Activated T-cell treated with anti-CD3 and anti-CD28 coated beads, Interleukin-2, amount 50 U/mL, for 72 hours (primary cell): ENCODE measurements at places on chromosomes 5 and 9. TPM values are rescaled to one million over a fixed set of nuclear protein-coding genes. Genes with fewer than 3 reads are reported as not detected.

AJM1 gene
- total RNA-seq, result 5.3 TPM

CHSY3 gene
- total RNA-seq, result not detected

GRCh38 chr5:52961274-52961681, 27.9 kb upstream of the ITGA2 start:
- DNase-seq, result no peak

- no peak for DNase-seq
These were observed 21.9 kb downstream of the DEPDC1B start for GRCh38 chr5:60677850-60678664.

DNA sequence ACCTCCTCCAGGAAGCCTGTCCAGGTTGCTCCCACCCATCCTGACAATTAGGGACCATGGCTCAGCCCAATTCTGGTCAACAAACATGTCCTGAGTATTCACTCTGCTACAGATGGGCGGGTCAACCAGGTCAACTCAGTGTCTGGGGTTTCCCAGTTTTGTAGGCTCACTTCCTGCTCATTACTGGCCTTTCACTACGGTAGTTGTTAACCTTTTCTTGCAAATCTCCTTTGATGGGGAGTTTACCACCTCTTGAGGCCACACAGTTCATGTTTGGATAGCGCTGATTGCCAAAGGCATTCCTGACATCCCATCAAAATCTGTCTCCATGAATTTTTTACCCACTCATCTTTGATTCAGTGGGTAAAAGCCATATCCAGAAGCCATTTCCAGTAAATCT, 13.8 kb downstream of the TMEM8B start:
- DNase-seq, result no peak
